Hematopoietic multipotent progenitor cell (in vitro differentiated cells): ENCODE measurements at places on chromosomes 11 and 22.

GRCh38 chr11:83858694-83859093 lies 572.5 kb upstream of the CCDC90B start:
- DNase-seq, result no peak

DNA sequence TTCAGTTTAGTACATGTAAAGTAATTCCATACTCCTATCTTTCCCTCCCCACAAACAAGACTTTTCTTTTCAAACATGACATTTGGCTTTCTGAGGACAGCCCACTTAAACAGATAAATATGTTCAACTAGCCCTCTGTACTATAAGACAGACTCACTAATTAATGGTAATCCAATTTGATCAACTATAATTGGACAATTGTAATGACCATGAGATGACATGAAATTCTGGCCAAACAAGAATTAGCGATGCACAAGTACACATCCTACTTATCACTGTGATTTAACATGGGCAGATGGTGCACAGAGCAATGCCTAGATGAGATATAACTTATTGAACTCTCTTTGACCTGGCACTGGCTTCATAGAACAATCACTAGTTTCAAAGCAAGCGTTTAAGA lies 1033.7 kb upstream of the CCDC90B start:
- no peak for DNase-seq

DNA sequence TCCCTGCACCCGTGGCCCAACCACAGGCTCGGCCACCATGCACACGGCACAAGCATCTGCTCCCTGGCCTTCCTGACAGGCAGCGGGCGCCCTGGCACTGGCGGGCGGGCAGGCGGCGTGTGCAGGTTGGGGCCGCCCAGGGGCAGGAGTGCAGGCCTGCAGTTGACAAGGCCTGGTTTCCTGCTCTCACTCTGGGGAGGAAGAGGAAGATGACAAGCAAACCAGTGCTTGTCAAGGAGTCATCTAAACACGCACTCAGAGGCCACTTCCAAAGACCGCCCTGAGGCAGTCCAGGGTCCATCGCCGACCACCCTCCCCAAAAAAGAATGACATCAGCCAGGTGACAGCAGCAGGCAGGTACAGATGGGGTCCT lies 65.3 kb upstream of the LINC01488 start:
- peak; percentile 63 for DNase-seq

- DNase-seq, result no peak
Observed at GRCh38 chr11:21646351-21646750, 546.5 kb upstream of the ANO5 start.

DNA sequence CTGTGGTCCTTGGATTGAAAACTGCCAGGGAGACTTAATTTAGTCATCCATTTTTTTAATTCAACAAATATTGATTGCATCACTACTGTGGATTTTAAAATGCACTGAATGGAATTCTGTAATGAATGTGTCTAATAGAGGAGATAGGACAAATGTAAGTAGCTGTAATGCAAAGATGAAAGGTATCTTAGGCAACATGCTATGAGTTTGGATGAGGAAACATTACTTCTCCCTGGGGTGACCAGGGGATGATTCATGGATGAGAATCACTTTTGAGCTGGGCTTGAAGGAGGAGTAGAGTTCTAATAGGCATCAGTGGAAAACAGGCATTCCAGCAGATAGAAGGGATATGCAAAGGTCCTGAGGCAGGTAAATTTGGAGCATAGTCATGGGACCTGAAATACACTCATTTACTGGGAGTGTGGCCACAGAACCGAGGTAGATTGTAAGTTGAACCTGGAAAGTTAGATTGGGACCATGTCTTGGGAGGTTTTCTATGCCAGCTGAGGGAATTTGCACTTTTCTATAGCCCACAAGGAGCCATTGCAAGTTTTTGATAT lies 43.4 kb downstream of the PKNOX2 start:
- no peak for DNase-seq

- DNase-seq, result no peak
Observed at GRCh38 chr11:26204101-26204500, 127.8 kb upstream of the ANO3 start.

- no peak for DNase-seq
Observed at GRCh38 chr11:12434325-12434654, 56.9 kb downstream of the PARVA start.

GRCh38 chr22:44707752-44708151 lies 5.7 kb downstream of the PRR5 start:
- DNase-seq, result no peak

DNA sequence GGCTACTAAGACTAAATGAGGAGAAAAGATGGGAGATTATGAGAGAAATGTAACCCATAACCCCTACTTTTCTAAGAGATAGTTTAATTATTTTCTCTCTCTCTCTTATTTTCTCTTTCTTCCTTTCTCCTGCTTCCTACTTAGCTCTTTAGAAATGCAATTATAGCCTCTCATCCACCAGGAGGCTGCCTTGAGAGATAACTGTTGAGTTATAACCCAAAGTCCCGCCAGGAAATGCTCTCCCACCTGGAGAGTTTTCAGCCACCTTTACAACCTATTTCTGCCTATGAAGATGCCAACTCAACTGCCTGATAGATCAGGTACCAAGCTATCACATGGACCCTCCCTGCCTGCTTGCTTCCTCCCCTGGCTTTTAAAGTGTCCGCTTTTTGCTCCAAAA lies 34.0 kb upstream of the TMEM123 start:
- no peak for DNase-seq

GRCh38 chr11:1523779-1524178 lies 37.2 kb upstream of the MOB2 start:
- no peak for DNase-seq

GRCh38 chr22:27420817-27421361 lies 380.7 kb downstream of the MN1 start:
- no peak for DNase-seq

DNA sequence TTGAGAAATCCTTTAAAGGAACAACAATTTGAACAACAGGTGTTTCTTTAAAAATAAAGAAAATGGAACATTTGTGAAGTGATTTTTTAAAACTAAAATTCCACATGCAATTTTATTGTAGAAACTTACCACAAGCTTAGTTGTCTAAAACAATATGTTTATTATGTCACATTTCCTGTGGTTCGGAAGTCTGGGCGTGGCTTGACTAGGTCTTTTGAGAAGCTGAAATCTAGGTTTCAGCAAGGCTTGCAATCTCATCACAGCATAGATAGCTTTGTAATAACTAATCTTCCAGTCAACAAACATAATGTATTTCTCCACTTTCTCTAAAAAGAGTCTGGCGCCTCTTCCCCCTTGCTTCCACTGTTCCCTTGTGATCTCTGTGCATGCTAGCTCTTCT lies 27.0 kb downstream of the MS4A6A start:
- no peak for DNase-seq

DNA sequence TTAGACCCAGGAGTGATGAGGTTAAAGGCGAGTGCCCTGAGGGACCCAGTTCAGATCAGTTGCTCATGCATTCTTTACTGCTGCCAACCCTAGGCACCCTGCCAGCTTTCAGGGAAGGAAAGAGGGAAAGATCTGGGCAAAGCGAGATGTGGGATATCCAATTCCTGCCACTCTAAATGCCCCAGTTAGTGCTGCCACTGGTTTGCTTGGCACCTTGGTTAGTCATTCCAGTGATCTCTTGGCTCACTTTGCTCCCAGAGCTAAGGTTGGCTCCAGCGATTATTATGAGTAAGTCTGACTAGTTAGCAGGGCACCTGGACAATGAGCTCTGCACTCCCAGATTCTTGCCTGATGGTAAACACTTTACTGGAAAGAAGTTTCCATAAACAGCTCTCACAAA lies 85.0 kb downstream of the INSC start:
- DNase-seq, result no peak

- no peak for DNase-seq
Observed at GRCh38 chr22:49930596-49931412, 12.4 kb downstream of the CRELD2 start.

- peak; percentile 44 for DNase-seq
Observed at GRCh38 chr11:121467965-121468364, 15.2 kb upstream of the SORL1-AS1 start.

DNA sequence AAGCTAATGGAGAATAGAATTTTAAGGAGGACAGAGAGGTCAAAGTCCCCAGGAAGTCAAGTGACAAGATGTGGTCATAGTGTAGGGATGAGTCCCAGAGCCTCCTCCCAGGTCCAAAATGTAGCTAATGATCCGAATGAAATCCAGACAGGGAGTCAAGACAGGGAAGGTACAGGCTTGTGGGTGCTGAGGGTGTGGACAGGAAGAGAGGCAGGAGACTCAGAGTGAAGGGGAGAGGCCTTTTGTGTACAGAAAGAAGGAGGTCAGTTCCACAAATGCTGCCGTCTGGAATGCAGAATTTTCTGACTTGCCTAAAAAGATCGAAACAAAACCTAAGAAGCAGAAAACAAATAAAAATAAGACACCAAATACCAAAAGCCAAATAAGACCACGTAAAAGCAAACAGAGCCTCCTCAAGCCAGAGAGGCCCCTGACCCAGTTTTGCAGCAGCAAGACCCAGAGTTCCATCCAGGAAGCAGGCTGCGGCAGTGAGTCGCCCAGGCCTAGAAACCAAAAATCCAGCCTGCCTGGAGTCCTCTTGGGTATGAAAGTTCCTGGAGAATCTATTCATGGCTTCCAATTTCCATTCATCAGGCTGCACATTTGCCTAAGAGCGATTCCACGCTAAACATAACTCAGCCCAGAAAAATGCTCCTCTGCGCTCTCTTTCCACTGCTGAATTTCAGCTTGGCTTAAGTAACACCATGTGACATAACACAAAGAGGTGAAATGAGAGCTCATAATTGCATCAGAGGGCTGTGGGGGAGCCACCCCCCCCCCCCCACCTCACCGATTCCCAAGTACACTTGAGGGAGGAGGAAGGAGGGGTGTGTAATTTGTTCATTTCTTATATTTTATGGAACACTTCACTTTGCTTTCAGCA lies 71.2 kb downstream of the KIRREL3 start:
- DNase-seq, result no peak

DNA sequence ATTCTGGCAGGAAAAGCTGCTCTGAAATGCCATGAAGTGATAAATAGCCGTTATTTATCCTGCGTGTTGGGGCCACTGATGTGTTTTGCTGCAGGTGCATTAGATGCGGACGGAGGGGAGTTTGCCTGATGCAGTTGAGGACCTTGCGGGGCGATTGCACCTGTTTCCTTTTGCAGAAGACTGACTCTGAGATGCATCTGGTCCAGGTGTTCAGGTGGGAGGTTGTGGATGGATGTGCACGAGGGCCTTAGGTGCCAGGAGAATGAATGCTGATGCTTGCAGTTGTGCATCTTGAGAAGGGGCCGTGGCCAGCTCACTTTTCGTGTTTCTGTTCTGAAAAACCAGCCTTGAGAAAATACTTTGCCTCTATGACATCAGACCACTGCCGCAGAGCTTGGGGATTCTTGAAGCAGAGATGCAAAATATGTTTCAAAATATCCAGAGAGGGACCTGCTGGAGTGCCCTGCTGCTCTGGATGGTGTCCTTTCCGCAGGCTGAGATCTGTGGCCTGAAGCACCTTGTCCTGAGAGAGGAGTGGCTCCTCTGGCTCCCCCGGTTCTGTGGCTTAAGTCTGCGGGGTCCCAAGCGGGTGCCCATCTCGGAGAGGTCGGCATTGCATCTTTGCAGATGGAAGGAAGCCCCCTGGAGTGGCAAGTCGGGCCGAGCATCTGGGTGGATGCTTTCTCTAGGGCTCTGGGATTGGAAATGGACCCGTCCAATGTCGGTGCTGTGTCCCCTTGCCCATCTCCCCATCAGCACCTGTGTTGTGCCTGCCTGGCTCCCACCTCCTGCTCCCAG lies 1031.1 kb downstream of the TBC1D22A start:
- DNase-seq, result no peak

- DNase-seq, result no peak
Observed at GRCh38 chr11:2770761-2771301, 71.0 kb upstream of the KCNQ1OT1 start.

- DNase-seq, result peak; percentile 71
Observed at GRCh38 chr22:26367402-26368245, 61.4 kb upstream of the ASPHD2 start.

DNA sequence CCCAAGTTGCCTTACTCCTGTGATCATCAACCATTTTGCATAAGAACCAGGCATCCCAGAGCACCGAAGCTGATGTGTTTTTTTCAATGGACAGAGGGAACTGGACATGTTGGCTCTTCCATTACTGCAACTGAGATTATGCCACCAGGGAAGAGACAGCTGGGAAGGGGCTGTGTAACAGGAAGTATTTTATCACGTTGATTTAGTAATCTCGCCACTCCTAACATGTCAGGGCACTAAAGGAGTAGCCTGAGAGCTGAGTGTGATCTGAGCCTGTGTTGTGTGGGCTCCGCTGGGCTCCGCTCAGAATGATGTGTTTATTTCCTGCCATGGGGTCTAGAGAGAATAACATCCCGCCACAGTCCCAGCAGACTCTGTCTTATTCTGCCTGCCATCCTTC lies 165.4 kb downstream of the GRIK4 start:
- no peak for DNase-seq

GRCh38 chr22:41512421-41513194 lies 31.7 kb downstream of the POLR3H start:
- DNase-seq, result no peak

DNA sequence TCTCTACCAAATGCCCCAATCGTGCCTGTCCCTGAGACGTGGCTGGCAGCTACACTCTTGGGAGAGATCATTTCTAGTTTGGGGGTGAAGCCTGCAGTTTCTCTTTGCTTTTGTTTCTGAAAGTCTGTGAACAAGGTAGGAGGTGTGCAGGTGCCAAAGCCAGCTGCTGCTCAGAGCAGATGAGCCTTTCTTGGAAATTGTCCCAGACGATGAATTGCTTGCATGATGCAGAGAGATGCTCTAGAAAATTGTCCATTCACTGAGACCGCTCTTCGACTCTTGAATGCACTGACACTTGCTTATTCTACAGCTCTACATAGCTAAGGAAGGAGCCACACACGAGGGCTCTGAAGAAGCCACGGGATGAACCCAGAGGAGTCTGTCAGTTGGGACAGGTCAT lies 225.6 kb upstream of the E2F8 start:
- DNase-seq, result no peak

DNA sequence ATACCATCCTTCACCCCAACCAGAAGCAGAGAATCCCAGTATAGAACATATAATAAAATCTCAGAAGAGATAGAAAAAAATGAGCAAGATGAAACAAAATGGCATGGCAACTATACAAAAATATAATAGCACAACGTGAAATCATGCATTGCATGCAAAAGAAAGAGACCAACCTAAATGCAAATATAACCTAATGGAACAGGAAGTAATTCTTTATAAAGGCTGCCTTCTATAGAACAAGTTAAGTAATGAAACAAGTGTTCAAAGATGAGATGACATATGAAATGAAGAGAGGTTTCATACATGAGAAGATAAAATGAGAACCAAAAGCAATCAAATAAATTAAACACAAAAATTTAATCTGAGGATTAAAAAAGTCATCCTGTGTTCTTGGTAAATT lies 18.5 kb upstream of the ARHGAP20 start:
- DNase-seq, result no peak

DNA sequence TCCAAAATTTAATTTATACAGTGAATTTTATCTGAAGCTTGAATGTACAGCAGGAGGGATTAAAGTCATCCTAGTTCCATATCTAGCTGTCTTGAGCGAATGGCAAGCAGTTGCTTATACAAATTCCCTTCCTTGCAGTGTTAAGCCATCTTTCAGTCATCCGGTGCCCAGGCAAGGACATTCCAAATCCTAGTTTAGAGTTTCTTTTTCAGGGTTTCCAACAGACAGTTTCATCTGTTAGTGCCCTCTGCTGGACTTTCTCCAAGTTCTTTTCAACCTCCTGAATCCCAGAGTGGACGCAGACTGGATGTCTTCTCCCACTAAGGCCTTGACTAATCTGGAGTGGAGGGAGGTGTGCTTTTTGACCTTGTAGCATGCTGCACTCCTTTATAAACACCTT lies 45.4 kb downstream of the GRAMD1B start:
- DNase-seq, result no peak

- DNase-seq, result no peak
Observed at GRCh38 chr22:49209452-49210195, 618.0 kb downstream of the BRD1 start.

GRCh38 chr11:120293038-120293800 lies 31.9 kb upstream of the TLCD5 start:
- no peak for DNase-seq
